Left colon (tissue), 2 donors: ENCODE measurements at places on chromosomes 5 and 9. TPM values are rescaled to one million over a fixed set of nuclear protein-coding genes. Genes with fewer than 3 reads are reported as not detected.

Gene PCSK5
- total RNA-seq: 56.5 TPM

Gene DOCK8
- total RNA-seq: 18.8 TPM

Gene PCDHB11
- total RNA-seq: 0.82 TPM

Gene PTPN3
- 29.4 TPM for total RNA-seq

Gene DDX4
- not detected for total RNA-seq

Gene ATOSB
- 46.4 TPM for total RNA-seq

Gene UBTD2
- total RNA-seq: 20.9 TPM

Gene CCT5
- 136 TPM for total RNA-seq

Gene ZNF484
- 5.1 TPM for total RNA-seq

Gene PLPPR1
- 0.46 TPM for total RNA-seq
